ENCODE measurements at places on chromosomes 6 and 20.

DNA sequence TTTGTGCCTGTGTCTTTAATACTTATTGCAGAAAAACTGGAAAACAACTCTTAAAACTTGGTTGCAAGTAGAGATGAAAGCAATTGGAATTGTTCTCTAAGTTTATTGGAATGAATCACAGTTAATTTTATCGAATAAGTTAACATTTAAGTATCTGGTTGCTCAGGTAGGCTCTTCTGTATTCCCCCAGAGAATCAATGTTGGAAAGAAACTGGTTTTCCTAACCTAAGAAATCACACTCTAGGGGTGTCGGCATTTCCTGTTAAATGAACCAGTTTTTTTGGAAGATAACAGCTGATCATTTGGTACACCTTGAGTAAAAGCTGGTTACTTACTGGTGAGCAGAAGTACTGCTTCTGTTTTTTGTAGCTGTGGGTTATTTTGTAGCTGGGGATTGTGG, 5.2 kb downstream of the TFAP2C start:
- no peak for DNase-seq
- H3K27me3 ChIP-seq: no peaks in the 10 kb centered on the region
- peaks cover 3% of the 10 kb centered on the region for H3K4me1 ChIP-seq
- no peak overlapping the region for H3K27ac ChIP-seq

GRCh38 chr6:116248577-116248976, 5.3 kb downstream of the TSPYL4 start:
- H3K4me1 ChIP-seq: peaks cover 8% of the 10 kb centered on the region
- no peak overlapping the region for H3K4me3 ChIP-seq
- DNase-seq: no peak
- no peak overlapping the region for H3K27ac ChIP-seq
- H3K36me3 ChIP-seq: no peaks in the 10 kb centered on the region

GRCh38 chr20:61311656-61312387, 59.8 kb downstream of the CDH4 start:
- H3K27me3 ChIP-seq: no peaks in the 10 kb centered on the region
- no peaks in the 10 kb centered on the region for H3K4me1 ChIP-seq
- no peak overlapping the region for H3K27ac ChIP-seq
- DNase-seq: no peak
- H3K4me3 ChIP-seq: no peak overlapping the region

DNA sequence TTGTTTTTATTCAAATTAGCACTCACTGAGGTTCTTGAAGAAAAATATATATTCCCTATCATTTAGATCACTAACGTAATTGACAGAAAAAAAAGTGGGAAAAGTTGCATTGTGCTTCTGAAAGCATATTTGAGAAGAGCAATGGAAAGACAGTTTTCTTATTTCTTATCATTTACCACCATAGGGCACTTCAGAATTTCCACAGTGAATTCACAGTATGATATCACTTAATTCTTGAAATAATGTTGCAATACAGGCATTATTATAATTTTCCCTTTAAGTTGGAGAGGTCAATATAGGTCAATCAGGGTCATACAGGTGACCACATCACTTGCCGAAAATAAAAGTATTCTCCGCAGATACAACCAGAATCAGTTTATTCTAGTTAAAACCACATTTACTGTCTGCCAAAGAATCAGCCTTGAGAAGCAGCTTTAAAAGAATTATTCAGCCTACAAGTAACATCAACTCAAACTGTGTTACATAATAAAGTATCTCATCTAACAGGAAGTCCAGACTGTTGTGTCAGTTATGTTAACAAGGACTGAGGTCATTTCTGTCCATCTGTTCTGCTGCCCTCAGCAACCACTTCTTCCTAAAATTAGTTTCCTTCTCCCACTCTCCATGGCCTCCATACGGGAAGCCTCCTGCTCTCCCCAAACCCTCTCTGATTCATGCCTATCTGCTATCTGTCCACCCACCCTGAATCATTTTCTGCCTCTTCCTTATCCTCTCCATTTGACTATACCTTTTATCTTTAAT, 121.2 kb downstream of the SIM1 start:
- no peaks in the 10 kb centered on the region for H3K36me3 ChIP-seq
- H3K4me1 ChIP-seq: no peaks in the 10 kb centered on the region
- no peak overlapping the region for H3K27ac ChIP-seq

GRCh38 chr6:131754715-131755567, 44.1 kb upstream of the CTAGE9 start:
- H3K4me1 ChIP-seq: no peaks in the 10 kb centered on the region
- no peak overlapping the region for H3K4me3 ChIP-seq
- DNase-seq: no peak
- H3K27ac ChIP-seq: no peak overlapping the region
